ENCODE measurements at places on chromosomes 6 and 20.

- no peak for DNase-seq
Measured at GRCh38 chr20:6644813-6645628, 122.5 kb upstream of the BMP2 start.

- no peak for DNase-seq
Measured at GRCh38 chr20:63310265-63310991, 17.4 kb downstream of the COL20A1 start.

GRCh38 chr20:14757728-14758127, 420.3 kb upstream of the FLRT3 start:
- DNase-seq = no peak

- no peak for DNase-seq
Measured at GRCh38 chr20:25553819-25554296, 31.5 kb downstream of the NINL start.

- DNase-seq = no peak
Measured at GRCh38 chr6:144928847-144929246, 643.7 kb downstream of the UTRN start.
